Activated naive CD8-positive, alpha-beta T cell treated with anti-CD3 and anti-CD28 coated beads, Interleukin-2, amount 50 U/mL, for 16 hours (primary cell): ENCODE measurements at places on chromosomes 7 and 10.

DNA sequence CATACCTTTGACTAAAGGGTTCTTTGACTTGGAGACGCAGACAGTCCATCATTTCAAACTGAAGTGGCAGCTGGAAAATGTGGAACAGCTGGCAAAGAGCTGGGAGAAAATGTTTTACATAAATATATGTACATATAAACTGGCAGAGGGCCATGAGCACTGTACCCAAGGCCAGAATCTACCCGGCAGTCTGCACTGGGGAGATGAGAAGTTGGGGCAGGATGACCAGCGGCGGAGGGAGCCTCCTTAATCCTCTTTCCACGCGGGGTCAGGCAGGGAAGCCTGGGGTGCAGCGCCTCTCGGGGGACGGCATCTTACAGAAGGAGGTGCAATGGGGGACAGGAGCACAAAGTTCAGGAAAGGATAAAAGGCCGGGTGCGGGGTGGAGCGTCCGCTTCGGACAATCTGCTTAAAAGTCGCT lies 1.3 kb downstream of the GLI3 start:
- DNase-seq: no peak

- DNase-seq: no peak
Observed at GRCh38 chr10:70795613-70796012, 10.4 kb upstream of the TBATA start.

GRCh38 chr10:93090619-93091018 lies 16.9 kb downstream of the CYP26A1 start:
- no peak for DNase-seq

DNA sequence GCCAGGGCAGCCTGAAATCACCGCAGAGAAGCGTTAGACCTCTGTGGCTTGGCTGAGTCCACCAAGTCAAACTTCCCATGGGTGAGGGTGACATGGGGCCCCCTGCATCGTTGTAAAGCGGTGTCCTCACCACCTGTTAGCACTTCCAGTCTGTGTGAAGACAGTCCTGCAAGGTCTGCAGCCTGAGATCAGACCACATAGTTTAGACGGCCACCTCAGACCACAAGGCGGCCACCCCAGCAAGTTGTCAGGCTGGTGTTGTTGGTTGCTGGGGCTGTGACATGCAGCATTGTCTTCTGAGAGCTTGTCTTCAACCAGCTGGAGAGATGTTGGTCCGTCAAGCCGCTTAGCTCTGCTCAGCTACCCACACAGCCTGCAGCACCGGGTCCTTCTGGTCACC lies 44.1 kb upstream of the TARP start:
- DNase-seq: no peak

GRCh38 chr7:6614953-6615722 lies at the start of gene ZNF853:
Gene ZNF853 (plus strand): TSS chr7:6615610. CDS start chr7:6616175, 565 bp downstream.
- no peak for DNase-seq

- no peak for DNase-seq
Observed at GRCh38 chr7:137592232-137592896, 248.8 kb upstream of the PTN start.

- DNase-seq: no peak
Observed at GRCh38 chr7:73611017-73611555, 13.2 kb downstream of the MLXIPL start.

DNA sequence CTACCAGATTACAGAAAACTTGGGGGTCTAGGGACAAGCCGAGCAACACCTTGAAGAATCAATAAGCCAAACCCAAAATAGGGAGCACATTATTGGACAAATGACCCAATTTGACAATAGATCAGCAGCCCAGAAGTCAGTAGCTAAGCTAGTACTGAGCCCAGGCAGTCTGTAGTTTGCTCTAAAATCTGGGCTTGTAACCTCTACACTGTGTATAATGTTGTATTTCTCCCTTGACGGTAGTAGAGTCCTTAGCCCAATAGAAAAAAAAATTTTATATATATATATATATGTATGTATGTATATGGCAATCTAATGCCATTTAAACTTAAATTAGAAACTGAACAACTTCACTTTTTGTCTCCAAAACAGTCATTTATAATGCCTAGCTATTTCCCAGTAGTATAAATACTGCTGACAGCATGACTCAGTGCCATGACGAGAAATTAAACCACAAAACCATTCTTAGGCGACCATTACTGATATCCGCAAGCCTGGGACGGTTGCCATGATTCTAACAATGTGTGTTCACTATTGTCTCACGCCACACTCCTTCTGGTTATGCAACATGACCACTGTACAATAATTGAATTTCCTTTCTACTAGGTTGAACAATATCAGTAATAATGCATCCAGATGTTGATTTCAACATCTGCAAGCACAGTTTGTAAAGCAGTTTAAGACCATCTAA lies 110.5 kb downstream of the IPMK start:
- DNase-seq: no peak

- DNase-seq: no peak
Observed at GRCh38 chr7:159370-160270, 32.8 kb upstream of the FAM20C start.

DNA sequence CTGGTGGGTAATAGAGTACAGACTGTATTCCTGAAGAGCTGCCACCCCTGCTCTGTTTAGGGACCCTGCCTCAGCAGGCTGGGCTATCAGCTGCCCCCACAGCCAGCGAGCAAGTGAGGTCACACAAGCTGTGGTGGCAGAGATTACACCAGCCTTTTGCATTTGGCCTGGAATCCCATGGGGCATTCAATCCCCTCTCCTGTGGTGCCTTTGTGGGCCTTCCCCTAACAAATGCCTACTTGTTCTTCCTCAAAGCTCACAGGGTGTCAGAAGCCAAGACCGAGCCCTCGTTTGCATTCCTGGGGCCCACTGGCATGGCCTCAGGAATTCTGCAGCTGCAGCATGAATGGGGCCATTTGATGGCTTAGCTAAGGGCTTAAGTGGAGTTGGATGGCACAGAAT lies 212.7 kb upstream of the PHYHIPL start:
- no peak for DNase-seq

GRCh38 chr7:100132697-100133151 lies 6.0 kb downstream of the MBLAC1 start:
- peak; percentile 40 for DNase-seq

DNA sequence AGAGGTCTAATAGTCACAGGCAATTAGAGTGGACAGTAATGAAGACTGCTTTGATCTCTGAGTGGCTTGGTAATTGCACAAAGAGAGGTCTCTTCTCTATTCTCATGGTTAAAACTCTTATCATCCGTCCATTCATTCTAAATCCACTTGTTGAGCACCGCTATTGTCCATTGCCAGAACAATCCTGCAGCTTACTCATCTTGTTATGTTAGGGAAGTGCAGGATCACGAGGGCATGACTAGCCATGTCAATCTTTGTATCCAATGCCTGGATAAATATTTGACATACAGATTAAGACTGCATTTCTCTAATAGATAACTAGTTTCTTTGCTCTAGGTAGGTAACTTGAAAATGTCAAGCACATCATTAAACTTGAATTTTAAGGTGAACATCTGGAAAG lies 14.9 kb downstream of the SFTPD start:
- no peak for DNase-seq

- no peak for DNase-seq
Observed at GRCh38 chr7:357531-358209, 67.7 kb downstream of the FOXL3 start.

GRCh38 chr7:17952387-17952786 lies 12.1 kb upstream of the SNX13 start:
- no peak for DNase-seq

GRCh38 chr10:98599032-98599610 lies 152.4 kb upstream of the HPS1 start:
- DNase-seq: no peak

DNA sequence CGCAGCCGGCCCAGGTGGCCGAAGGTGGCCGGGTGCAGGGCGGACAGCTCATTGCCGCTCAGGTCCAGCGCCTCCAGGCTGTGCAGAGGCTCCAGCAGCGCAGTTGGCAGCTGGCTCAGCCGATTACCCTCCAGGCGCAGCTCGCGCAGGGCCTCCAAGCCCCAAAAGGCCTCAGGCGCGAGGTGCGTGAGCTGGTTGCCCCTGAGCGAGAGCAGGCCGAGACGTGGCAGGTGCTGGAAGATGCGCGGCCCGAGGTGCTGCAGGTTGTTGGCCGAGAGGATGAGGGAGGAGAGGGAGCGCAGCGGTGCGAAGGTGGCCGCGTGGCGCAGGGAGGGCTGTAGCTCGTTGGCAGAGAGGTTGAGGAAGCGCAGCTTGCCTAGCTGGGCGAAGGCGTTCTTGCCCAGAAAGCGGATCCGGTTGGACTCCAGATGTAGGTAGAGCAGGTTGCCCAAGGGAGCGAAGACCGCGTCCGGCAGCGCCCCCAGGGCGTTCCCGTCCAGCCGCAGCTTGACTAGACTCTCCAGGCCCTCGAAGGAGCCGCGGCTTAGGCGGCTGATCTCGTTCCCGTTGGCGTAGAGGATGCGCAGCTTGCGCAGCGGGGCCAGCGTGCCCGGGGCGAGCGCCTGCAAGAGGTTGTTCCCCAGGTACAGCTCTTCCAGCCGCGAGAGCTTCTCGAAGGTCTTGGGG lies 923 bp downstream of the TRIL start:
- no peak for DNase-seq

DNA sequence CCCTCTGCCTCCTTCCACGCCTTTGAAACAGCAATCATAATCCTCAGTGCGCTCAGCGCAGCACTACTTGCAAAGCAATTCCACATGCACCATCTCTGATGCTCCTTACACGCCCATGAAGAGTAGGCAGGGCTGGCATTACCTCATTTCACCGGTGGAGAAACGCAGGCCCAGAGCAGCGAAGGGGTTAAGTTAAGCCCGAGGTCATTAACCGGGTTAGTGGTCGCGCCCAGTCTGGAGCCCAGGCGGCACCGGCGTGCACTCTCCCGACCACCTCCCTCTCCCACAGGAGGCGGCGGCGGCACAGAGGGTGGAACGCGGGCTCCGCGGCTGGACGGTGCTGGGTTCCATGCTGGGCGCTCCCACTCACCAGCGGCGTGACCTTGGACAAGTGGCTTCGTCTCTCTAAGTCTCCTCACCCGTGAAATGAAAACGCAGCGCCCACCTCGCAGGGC lies 515 bp downstream of the FASTK start:
- DNase-seq: no peak

DNA sequence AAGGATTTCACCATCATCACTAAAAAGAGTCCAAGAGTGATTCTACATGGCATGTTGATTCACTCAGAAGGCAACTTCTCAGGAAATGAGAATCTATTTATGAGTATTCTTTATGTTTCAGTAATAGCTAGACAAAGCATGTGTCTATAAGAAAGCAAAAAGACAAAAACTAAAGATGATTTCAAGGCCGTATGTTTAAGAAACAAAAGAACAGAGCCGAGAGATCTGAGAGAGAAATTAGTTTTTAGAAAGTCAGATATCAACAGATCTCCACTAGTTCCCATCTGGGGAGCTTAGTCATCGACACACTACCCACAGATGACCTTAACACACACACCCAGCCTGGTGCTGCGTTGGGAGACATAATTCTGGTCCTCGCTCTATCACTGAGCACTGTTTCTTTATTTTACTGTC lies 21.0 kb downstream of the PIP4K2A start:
- no peak for DNase-seq

- DNase-seq: no peak
Observed at GRCh38 chr7:22182149-22182548, 174.8 kb downstream of the RAPGEF5 start.

DNA sequence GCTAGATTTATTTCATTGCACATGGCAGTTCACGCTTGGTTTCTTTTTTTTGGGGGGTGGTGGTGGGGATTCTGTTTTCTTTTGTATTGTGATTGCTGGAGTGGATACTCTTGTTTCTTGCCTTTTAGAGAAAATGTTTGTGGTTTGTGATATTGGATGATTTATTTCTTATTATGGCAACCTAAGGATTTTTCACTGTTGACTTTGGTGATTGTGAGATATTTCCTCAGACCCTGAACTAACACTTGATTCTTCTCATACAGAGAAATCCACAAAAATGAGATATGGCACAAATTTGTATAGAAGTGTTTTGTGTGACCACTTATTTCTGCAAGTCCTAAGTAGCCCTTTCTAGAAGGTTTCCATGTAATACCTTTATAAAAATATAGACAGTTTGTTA lies 871.1 kb downstream of the LRMDA start:
- no peak for DNase-seq
